ENCODE measurements at places on chromosomes 12 and 14. TPM values are rescaled to one million over a fixed set of nuclear protein-coding genes. Genes with fewer than 3 reads are reported as not detected.

- no peaks in the 10 kb centered on the region for H3K27me3 ChIP-seq
- DNase-seq: no peak
- H3K27ac ChIP-seq: no peak overlapping the region
- no peaks in the 10 kb centered on the region for H3K36me3 ChIP-seq
- no peak overlapping the region for H3K4me3 ChIP-seq
These were observed 319.4 kb downstream of the SYT1 start for GRCh38 chr12:79183926-79184325.

GRCh38 chr14:64953310-64953654, 10.7 kb upstream of the GPX2 start:
- no peaks in the 10 kb centered on the region for H3K36me3 ChIP-seq
- DNase-seq: no peak

The TAS2R20 gene
- total RNA-seq: 6.0 TPM

The CCDC88C gene
- total RNA-seq: 29.5 TPM

DNA sequence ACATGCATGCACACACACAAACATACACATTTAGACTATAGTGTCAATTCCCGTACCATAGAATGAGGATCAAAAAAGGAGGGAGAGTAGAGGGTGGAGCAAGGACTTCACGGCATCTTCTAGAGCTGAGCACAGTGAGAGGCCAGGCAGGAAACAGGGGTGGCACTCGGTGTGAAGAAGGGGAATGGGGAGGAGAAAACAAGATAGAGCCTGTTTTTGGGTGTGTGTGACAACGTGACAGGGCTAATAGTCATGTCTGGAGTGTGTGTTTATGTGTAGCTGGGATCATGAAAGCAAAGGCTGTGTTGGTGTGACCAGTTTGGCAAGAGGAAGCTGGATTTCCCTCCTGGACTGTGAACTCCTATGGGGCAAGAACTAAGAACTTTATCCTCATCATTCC, 9.9 kb upstream of the ACVR1B start:
- no peak for DNase-seq
- no peaks in the 10 kb centered on the region for H3K27me3 ChIP-seq
- H3K27ac ChIP-seq: no peak overlapping the region
- peaks cover 8% of the 10 kb centered on the region for H3K4me1 ChIP-seq
- H3K36me3 ChIP-seq: no peaks in the 10 kb centered on the region
- no peak overlapping the region for H3K4me3 ChIP-seq

GRCh38 chr12:95195122-95195521, 22.1 kb downstream of the FGD6 start:
- no peaks in the 10 kb centered on the region for H3K36me3 ChIP-seq
- no peak overlapping the region for H3K4me3 ChIP-seq
- H3K4me1 ChIP-seq: peaks cover 6% of the 10 kb centered on the region
- H3K27me3 ChIP-seq: no peaks in the 10 kb centered on the region
- no peak overlapping the region for H3K27ac ChIP-seq

The MDGA2 gene
- total RNA-seq: not detected

The EPYC gene
- not detected for total RNA-seq

The VRTN gene
- not detected for total RNA-seq

DNA sequence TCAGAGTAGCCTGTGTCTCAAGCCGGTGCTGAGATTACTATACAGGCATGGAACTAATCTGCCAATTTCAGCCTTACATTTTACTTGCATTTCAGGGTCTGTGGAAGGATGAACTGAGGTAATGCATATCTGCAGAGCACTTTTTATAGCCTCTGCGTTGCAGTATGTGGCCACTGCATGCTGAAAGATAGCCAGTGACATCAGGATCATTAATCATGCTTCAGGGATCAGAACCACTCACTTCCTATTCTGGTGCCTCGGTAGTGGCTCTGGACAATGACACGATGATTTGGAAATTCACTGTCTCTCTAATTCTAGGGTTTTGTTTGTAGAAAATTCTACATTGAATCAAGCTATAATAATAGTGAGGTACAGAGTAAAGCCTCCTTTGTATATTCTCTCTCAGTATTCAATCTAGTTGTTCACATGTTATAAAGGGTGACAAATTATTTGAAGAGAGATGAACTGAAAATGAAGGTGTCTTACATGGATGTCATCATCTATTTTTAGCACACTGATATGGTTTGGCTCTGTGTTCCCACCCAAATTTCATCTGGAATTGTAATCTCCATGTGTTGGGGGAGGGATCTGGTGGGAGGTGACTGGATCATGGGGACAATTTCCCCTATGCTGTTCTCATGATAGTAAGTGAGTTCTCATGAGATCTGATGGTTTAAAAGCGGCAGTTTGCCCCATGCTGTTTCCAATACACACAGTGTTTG, 554.3 kb upstream of the MIS18BP1 start:
- no peak overlapping the region for H3K4me3 ChIP-seq
- H3K27ac ChIP-seq: no peak overlapping the region
- H3K4me1 ChIP-seq: no peaks in the 10 kb centered on the region

The TEX52 gene
- total RNA-seq: not detected

DNA sequence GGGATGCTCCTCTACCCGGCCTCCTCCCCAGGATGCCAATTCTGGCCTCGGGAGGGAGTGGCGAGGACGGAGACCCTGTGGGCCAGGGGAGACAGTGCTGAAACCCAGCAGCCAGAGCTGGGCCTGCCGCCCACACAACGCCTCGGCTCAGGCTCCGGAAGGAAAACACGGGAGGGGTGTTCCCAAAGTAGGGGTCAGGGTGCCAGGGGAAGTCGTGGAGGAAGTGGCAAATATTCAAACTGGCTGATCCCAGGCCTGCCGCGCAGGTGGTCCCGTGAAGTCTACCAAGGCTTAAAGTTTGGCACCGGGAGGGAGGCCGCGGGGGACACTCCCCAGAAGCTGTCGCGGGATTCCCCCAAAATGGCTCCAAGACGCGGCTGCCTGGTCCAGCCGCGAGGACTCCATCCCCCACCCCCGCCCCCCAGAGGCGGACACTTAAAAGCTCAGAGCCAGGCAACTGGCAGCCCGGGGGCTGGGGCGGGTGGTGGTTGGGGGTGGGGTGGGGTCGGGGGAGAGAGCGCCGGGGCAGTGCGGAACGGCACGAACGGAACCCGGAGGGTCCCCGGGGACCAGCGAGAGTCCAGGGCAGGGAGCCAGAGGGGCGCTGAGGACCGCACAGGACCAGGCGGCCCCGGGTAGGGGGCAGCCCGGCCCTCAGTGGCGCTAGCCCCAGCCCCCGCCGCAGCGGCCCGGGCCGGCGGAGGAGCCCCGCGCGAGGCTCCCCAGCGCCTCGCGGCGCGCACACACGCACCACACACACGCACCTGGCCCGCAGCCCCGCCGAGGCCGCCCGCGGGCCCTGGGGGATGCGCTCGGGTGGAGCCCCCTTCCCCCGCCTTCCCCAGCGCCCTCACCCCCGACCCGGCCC, 20.0 kb downstream of the BEGAIN start:
- H3K4me1 ChIP-seq: peaks cover 19% of the 10 kb centered on the region
- DNase-seq: no peak
- peak overlapping the region; percentile 48 for H3K4me3 ChIP-seq
- no peak overlapping the region for H3K27ac ChIP-seq
- H3K36me3 ChIP-seq: no peaks in the 10 kb centered on the region

GRCh38 chr12:50246197-50246865, 37.0 kb downstream of the LIMA1 start:
- H3K27me3 ChIP-seq: no peaks in the 10 kb centered on the region
- H3K27ac ChIP-seq: peak overlapping the region; percentile 83
- H3K36me3 ChIP-seq: no peaks in the 10 kb centered on the region

DNA sequence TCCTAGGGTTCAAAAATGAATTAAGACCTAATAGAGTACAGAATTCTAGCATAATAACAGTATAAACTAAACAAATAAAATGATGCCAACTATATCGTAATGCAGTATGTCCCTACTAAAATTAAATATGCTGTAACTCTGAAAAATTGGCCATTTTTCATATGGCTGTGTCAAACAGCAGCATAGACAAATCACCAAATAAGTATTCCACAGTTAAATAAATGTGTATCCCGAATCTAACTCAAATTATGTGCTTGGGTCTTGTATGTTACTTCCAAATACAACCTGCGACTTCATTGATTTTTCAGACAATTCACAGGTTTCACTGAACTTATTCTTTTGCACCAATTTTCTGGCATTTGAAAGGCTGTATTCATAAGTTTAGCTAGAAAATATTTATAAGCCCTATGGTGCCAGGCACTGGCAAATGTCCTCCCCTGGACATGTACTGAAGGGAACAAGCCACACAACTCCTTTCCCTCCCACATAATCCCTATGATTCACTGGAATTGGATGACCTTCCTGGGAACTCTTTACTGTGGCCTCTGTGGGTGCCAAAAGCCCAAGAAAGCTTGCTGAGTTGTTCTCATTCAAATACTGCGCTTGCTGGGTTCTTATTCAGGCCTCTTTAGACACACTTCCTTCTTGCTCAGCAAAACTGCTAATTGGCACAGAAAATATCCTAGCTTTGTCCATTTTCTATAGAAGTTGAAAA, 108.8 kb downstream of the KITLG start:
- H3K4me1 ChIP-seq: peaks cover 2% of the 10 kb centered on the region
- no peak for DNase-seq
- no peak overlapping the region for H3K27ac ChIP-seq
- H3K27me3 ChIP-seq: no peaks in the 10 kb centered on the region
- H3K36me3 ChIP-seq: no peaks in the 10 kb centered on the region
- no peak overlapping the region for H3K4me3 ChIP-seq

GRCh38 chr12:48788524-48788853, 400 bp downstream of the ADCY6 start:
- no peaks in the 10 kb centered on the region for H3K27me3 ChIP-seq
- peak overlapping the region; percentile 94 for H3K27ac ChIP-seq
- peak overlapping the region; percentile 92 for H3K4me3 ChIP-seq
- no peaks in the 10 kb centered on the region for H3K36me3 ChIP-seq
- H3K4me1 ChIP-seq: peaks cover 7% of the 10 kb centered on the region

- H3K36me3 ChIP-seq: no peaks in the 10 kb centered on the region
- no peak for DNase-seq
- no peaks in the 10 kb centered on the region for H3K4me1 ChIP-seq
- peaks cover 97% of the 10 kb centered on the region for H3K27me3 ChIP-seq
These were observed 37.8 kb upstream of the CISTR start for GRCh38 chr12:53789570-53789969.

The MMP14 gene
- total RNA-seq: 91.6 TPM

- DNase-seq: no peak
- H3K4me1 ChIP-seq: peaks cover 3% of the 10 kb centered on the region
- H3K27me3 ChIP-seq: no peaks in the 10 kb centered on the region
- no peak overlapping the region for H3K4me3 ChIP-seq
These were observed 48.6 kb upstream of the GTF2A1 start for GRCh38 chr14:81269100-81269978.

The IL22 gene
- total RNA-seq: not detected

The JKAMP gene
- total RNA-seq: 17.2 TPM

GRCh38 chr12:127179176-127179575, 1087.8 kb upstream of the TMEM132C start:
- no peak overlapping the region for H3K27ac ChIP-seq
- H3K4me1 ChIP-seq: no peaks in the 10 kb centered on the region
- no peaks in the 10 kb centered on the region for H3K36me3 ChIP-seq
- DNase-seq: no peak

DNA sequence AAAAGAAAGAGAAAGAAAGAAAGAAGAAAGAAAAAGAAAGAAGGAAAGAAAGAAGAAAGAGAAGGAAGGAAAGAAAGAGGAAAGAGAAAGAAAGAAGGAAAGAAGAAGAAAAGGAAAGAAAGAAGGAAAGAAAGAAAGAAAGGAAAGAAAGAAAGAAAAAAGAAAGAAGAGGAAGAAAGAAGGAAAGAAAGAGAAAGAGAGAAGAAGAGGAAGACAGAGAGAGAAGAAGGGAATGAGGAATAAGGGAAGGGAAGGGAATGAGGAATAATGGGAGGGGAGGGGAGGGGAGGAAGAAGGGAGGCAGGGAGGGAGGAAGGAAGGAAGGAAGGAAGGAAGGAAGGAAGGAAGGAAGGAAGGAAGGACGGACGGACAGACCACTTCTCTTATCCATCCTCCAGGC, 246.9 kb downstream of the ADAMTS20 start:
- H3K36me3 ChIP-seq: no peaks in the 10 kb centered on the region
- no peak for DNase-seq
- no peak overlapping the region for H3K27ac ChIP-seq

- peaks cover 11% of the 10 kb centered on the region for H3K36me3 ChIP-seq
- H3K27me3 ChIP-seq: no peaks in the 10 kb centered on the region
- H3K4me1 ChIP-seq: peaks cover 1% of the 10 kb centered on the region
- H3K4me3 ChIP-seq: no peak overlapping the region
- no peak for DNase-seq
These were observed 47.2 kb downstream of the PEBP1 start for GRCh38 chr12:118183155-118183554.

- H3K27me3 ChIP-seq: no peaks in the 10 kb centered on the region
- H3K27ac ChIP-seq: peak overlapping the region; percentile 84
- H3K4me3 ChIP-seq: no peak overlapping the region
- no peaks in the 10 kb centered on the region for H3K36me3 ChIP-seq
These were observed 45.1 kb downstream of the DIP2B start for GRCh38 chr12:50549885-50550284.

DNA sequence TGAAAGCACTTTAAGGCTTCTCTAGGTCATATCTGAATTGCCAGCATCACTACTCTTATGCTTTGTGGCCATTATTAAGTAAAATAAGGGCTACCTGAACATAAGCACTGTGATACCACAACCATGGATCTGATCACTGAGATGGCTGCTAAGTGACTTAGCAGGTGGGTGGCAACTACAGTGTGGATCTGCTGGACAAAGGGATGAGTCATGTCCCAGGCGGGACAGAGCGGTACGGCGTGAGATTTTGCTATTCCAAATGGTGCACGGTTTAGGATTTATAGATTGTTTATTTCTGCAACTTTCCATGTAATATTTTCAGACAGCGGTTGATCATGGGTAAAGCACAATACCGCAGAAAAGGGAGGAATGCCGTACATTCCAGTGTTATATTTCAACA, 39.4 kb downstream of the MLXIP start:
- no peaks in the 10 kb centered on the region for H3K27me3 ChIP-seq
- DNase-seq: no peak
- peaks cover 36% of the 10 kb centered on the region for H3K4me1 ChIP-seq
- H3K27ac ChIP-seq: peak overlapping the region; percentile 77
- H3K36me3 ChIP-seq: no peaks in the 10 kb centered on the region

- peak; percentile 75 for DNase-seq
- H3K36me3 ChIP-seq: no peaks in the 10 kb centered on the region
- no peaks in the 10 kb centered on the region for H3K27me3 ChIP-seq
- H3K4me1 ChIP-seq: peaks cover 19% of the 10 kb centered on the region
- H3K4me3 ChIP-seq: no peak overlapping the region
- H3K27ac ChIP-seq: peak overlapping the region; percentile 73
These were observed 35.2 kb downstream of the SCARB1 start for GRCh38 chr12:124828264-124829007.

The KLHL33 gene
- 0.16 TPM for total RNA-seq

GRCh38 chr12:101781834-101782233, 42.6 kb upstream of the SYCP3 start:
- H3K36me3 ChIP-seq: no peaks in the 10 kb centered on the region
- H3K4me1 ChIP-seq: peaks cover 63% of the 10 kb centered on the region

DNA sequence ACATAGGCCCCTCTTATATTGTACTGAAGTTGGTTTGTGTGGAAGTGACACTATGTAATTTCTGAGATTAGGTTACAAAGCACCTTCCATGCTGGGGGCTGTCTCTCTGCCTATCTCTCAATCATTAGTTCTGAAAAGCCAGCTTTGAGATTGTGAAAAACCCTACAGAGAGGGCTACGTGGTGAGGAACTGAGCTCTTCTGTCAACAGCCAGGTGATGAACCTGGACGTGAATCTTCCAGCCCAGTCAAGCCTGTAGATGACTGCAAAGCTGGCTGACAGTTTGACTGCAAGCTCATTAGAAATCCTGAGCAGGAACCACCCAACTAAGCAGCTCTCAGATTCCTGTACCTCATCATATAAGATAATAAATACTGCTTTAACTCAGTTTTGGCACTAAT, 36.3 kb upstream of the BBS10 start:
- H3K4me1 ChIP-seq: no peaks in the 10 kb centered on the region
- H3K36me3 ChIP-seq: no peaks in the 10 kb centered on the region
- H3K27ac ChIP-seq: no peak overlapping the region
- H3K27me3 ChIP-seq: no peaks in the 10 kb centered on the region
